Activated CD8-positive, alpha-beta T cell treated with anti-CD3 and anti-CD28 coated beads for 36 hours (primary cell): ENCODE measurements at places on chromosomes 3 and 15.

DNA sequence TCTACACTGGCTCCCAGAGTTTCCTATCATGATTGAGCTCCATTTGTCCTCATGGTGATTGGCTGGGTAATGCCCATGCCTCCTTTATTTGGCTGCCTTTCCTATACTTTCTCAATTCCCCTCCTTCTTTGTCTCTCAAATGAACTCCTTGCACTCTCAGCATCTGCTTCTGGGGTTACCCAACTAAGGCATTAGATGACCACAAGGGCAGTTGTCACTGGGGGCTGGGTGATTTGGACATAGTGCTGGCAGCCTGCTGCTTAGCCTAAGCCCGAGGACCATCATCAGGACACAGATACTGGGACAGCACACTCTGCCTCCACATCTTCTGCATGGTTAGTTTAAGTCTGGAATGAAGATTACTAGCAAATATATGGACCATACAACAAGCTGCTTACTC is 49.2 kb upstream of the LRRFIP2 start:
- no peak for DNase-seq

- DNase-seq = no peak
Measured at GRCh38 chr3:59654123-59654479, 604.3 kb upstream of the CFAP20DC start.

- DNase-seq = no peak
Measured at GRCh38 chr3:129596194-129597086, 10.0 kb downstream of the PLXND1 start.

- no peak for DNase-seq
Measured at GRCh38 chr3:114551770-114552526, 258.1 kb downstream of the TIGIT start.

- no peak for DNase-seq
Measured at GRCh38 chr3:66406831-66407610, 93.8 kb downstream of the LRIG1 start.

DNA sequence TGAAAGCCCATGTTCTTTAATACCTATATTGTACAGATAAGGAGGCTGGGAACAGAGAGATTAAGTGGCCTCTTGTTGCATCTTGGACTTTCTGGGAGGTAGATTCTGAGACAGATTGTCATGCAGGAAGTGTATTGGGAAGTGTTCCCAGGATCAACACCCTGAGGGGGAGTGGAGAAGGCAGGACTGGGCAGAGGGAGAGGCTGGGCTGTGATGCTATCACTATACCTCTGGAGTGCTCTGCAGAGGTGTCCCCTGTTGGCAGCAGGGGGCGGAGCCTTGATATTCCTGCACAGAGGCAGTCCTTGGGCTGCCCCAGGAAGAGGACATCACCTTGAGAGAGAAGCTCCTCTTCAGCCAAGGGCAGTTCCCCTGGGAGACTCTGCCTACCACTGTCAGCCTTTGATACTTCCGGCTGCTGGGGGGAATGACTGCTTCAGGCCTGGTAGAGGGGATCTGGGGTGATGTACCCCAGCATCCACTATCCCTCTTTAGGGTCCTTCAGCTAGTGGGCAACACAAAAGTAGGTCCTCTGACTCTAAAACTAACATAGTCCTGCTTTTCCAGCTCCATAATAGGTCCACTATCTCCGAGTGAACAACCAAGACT is 97.4 kb upstream of the RNU6-1 start:
- DNase-seq = no peak

- DNase-seq = no peak
Measured at GRCh38 chr3:147652651-147653366, 243.6 kb downstream of the ZIC1 start.

- DNase-seq = no peak
Measured at GRCh38 chr3:177468331-177468730, 271.0 kb upstream of the TBL1XR1 start.
